ENCODE measurements at places on chromosomes 5 and 9.

GRCh38 chr9:117377046-117377445, 37.8 kb downstream of the ASTN2 start:
- no peak for DNase-seq

DNA sequence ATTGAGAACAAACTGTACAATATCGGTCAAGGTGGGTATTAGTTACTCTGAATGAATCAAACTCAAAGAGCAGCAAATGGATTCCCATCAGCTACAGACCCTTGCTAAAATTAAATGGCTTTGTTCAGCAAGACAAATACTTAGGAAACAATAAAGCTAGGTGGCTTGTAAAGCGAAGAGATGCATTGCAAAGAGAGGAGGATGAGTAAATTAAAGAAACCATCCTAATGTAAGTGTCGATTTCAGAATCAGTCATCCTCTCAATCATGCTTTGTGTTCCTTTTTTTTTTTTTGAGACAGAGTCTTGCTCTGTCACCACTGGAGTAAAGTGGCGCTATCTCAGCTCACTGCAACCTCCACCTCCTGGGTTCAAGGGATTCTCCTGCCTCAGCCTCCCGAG, 359.2 kb upstream of the ZNF462 start:
- DNase-seq: no peak

- no peak for DNase-seq
Observed at GRCh38 chr5:2709976-2710689, 41.3 kb downstream of the IRX2 start.

- peak; percentile 12 for DNase-seq
Observed at GRCh38 chr5:180670586-180671359, 21.4 kb upstream of the FLT4 start.

GRCh38 chr5:96931605-96932004, 4.3 kb upstream of the LNPEP start:
- DNase-seq: no peak

Measured in NCI-H1694 treated with DMSO at 0.1 percent for 48 hours (cell line).